ENCODE measurements at places on chromosomes 12 and 14.

DNA sequence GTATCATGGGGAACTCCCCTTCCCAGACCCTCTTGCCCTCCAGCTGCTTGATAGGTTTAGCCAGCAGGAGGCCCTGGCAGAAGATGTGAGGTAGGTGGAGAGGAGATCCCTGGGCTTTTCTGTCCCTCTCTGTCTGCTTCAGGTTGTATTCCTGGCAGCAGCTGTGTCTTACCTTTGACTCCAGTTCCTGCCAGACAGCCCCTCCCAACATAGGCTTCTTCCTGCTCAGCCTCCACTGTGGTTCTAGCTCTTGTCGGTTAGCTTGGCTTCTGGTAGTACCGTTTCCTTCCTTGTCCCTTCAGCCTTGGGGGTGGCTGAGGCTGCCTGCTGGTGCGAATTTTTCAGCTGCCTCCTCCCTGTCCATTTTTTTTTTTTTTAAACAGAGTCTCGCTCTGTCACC, 215.7 kb upstream of the CRY1 start:
- no peak for DNase-seq

DNA sequence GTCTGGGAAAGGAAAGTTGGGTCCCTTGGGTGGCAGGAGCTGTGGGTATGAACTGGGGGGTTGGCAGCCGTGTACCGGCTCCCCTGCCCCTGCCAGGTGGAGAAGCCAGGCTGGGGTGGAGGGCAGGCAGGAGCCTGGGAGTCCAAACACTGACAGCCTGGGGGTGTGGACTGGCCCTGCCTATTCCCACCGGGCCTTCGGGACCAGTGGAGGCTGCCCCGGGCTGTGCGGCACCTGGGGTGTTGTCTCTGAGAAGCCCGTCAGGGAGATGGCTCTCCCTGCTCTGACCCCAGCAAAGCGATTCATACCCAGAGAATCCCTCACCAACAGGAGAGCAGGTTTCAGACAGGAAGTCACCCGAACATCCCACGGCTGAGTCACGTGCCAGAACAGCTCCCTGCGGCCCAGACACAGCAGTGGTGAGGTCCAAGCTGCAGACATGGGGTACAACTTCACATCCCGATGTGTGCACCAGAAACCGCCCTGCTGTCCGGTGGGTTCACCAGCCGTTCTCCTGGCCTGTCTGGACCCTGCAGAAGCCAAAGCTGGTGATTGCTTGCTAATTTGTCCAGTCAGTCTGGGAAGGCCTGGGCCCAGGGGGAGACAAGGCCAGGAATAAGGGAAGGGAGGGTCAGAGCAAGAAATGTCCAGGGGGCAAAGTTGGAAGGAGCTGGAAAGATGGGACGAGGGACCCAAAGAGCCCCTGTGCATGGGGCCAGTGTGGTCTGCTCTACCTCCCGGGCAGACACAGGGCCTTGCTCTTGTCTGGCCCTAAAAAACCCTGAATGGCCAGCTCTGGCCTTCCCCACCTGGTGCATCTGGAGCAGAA, 2.1 kb upstream of the GPR132 start:
- no peak for DNase-seq

DNA sequence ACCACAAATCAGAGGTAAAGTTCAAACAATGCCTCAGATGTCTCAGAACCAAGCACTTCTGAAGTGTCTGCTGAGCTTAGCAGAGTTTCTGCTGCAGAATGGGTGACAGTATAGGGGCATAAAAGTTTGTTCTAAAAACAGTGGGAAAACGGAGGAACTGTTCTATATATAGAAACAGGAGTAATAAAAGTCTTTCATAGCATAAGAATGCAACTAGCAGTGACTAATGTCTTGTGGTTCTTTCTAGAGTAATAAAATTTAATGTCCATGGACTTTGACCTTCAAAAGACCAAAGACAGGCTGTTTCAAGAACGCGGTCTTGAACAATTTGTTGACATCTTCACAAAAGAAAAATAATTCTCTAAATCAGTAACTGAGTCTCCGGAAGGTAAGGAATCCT, 107.5 kb upstream of the FAR2 start:
- DNase-seq, result peak; percentile 73

DNA sequence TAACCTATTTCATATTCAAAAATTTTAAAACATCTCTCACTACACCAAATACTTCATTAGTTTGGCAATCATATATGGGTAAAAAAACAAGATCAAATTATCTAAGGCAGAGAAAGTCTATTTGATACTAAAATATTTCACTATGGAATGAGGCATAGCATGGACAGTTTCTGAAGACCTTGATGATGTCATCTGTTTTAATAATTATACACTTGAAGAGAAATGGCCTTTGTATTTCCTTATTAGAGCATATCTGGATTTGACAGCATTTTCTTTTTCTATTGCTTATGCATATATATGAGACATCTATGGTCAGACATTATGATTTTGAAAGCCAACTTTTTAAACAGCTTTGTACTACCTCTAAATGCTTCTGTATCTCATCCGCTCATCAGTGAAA, 88.6 kb downstream of the DDHD1 start:
- no peak for DNase-seq

DNA sequence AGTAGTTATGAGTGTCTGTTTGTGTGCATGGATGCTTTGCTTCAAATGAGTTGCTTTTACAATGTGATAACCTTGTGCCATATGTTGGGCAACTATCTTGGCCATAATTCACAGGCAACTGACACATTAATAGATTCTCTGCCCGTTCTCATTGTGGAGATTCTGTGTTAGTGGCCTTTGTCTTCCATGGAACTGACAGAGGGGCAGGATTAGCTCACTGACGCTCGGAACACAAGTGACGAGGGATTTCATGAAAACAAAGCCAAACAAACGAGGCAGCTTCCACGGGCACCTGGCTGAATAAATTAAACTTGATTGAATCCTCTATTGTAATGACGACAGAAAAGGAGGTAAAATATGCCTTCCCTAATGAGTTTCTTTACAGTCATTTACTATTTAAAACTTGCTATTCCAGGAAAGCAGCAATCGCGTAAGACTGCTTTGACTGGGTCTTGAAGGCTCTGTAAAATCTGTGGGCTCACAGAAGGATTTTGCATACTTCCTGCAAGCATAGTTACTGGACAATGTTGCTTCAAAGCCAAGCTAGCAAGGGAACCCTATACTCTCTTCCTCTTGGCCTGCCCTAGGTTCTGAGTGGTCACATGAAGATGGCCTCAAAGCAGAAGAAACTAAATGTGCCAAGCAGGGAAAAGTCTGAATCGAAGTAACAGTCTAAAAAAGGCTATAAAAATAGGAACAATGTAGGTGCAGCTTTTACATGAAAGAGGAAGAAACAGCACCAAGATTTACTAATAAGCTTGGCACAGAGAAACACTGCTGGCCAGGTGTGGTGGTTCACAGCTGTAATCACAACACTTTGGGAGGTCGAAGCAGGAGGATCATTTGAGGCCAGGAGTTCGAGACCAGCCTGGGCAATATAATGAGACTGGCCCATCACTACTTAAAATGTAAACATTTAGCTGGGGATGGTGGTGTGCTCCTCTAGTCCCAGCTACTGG, 28.1 kb upstream of the SINHCAF start:
- no peak for DNase-seq

GRCh38 chr12:6074427-6074826, 50.0 kb downstream of the VWF start:
- no peak for DNase-seq

- no peak for DNase-seq
These were observed 89.7 kb upstream of the BCL11B start for GRCh38 chr14:99361596-99362215.

DNA sequence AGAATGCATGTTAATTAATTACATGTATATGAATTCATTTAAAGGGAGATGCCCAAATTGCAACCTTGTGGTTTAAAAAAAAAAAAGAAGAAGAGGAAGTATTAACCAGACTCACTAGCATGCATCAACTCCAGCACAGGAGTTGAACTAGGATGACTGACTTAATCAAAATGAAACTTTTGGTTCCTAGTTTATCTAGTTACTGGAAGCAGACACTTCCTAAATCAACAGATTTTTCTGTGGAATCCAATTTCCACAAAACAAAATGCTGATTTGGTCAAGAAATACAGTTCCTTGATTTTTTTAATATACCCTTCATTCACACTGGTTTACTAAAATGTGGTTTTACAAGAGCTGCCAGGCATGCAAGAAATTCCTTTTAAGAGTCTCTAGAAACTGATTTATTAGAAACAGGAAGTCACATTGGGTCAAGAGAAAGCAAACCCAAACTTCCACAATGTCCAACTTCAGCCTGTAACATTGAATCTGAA, 41.6 kb downstream of the ITPR2 start:
- DNase-seq, result peak; percentile 37

DNA sequence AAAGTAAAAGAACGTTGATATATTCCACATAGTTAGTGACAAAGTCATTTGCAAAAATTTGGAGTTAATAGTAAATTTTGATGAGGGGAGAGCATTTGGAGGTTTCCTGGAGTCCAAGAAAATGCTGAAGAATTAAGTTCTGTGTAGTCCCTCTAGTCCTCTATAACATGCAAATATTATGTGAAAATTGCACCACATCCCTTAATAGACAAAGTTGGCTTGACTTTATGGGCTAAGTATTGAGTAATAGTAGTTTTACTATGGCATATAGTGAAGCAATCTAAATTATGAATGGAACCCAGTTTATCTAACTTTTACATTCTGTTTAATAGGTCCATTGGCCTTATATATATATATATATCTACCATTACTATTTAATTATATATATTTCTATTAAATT, 66.4 kb upstream of the DCN start:
- peak; percentile 24 for DNase-seq

DNA sequence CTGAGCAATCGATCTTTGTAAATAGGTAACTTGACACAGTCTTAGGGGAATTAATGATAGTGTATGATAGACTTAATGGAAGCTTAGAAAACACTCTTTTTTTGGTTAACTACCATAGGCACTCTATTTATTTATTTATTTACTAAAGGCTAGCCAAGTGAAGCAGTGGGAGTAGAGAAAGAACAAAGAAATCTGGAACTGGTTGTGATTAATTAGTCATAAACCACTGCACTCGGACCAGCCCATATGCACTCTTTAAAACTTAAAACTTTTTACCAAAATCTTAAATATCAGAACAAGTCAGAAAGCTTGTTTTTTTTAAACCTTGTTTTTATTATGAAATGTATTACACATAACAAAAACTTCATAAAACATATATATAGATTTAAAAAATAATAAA, 49.5 kb upstream of the SRP54 start:
- DNase-seq, result no peak

- no peak for DNase-seq
These were observed 81.4 kb downstream of the KIF26A start for GRCh38 chr14:104219731-104220214.

DNA sequence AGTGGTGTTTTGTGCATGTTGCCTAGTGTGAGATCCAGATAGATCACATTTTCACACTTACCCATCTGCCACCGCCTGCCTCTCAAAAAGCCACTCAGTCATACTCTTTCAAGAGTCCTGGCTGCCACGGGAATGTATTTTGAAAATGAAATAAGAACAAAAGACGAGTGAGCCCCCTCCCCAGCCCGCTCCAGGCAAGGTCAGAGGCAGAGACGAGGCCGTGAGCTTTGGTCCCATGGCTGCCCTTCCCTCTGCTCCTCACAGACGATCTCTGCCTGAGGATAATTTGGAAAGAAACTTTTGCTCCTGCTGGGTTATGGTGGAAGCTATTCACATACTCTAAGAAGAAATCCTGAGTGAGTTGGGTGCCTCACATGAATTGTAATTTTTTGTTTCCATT, 924.3 kb downstream of the BCL11B start:
- no peak for DNase-seq

DNA sequence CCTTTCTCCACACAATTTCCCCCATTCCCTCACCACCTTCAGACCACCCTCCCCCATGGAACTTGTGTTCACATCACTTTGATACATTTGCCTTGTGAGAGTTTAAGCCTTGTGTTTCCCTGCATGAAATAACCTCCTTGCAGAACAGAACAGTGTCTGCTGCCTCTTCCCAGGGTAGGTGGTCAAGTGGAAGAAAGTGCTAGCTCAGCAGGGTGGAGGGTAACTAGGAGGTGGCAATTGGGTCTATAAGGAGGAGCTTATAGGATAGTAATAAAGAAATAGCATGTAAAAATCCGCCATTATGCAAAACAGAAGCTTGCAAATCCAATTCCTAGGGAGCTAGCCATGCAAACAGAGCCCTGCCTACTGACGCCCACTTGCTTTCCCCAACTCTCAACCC, 13.9 kb upstream of the KRT8 start:
- no peak for DNase-seq

DNA sequence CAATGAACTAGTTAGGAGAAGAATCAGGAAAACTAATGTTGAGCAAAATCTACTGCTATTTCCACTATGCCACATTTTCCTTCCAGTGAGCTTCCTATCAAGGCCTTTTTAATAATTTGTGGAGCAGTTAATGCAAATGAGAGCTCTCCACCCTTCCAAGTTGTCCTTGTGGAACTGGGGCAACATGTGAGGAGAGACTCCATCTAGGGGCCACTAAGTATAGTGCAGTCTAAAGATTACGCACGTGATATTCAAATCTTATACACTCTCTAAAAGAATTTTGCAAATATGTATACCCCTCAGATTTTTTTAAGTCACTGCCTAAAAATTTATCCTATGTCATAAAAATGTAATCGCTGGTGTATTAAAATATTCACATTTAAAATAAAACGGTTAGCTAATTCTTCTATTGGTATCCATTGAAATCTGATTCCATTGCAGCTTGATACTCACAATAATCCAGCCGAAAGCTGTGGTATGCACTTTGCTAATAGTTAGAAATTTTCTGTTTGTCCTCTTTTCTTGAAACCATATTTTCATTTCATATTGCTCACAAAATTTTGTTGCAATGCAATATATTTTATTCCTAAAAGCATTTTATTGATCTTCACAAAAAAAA, 100.1 kb downstream of the PAH start:
- peak; percentile 8 for DNase-seq

GRCh38 chr14:99119554-99120525, 152.2 kb downstream of the BCL11B start:
- DNase-seq, result no peak

- peak; percentile 42 for DNase-seq
These were observed 4.0 kb downstream of the P2RX2 start for GRCh38 chr12:132622437-132623071.

DNA sequence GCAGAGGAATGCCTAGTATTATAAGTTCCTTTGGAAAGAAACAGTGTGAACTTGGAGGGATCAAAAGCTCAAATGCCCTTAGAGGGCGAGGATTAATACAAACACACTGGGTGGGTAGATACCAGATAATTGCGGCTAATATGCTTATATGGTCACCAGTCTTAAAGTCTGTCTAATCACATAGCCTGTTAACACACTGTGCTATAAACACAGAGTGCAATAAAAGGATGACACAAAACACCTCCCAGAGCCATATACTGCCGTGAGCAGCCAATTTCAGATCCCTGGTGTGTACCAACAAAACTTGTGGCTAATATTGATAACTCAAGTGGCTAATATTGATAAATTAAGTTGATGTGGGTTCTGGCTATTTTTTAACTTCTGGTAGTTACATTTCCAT, 1.7 kb upstream of the IL26 start:
- no peak for DNase-seq
